ENCODE measurements at places on chromosomes 4 and X. TPM values are rescaled to one million over a fixed set of nuclear protein-coding genes. Genes with fewer than 3 reads are reported as not detected.

The MAGEC2 gene
- not detected for total RNA-seq

The SPACA5 gene
- not detected for total RNA-seq

The EMCN gene
- 36.1 TPM for total RNA-seq

The OTOP1 gene
- not detected for total RNA-seq

The CSAG2 gene
- total RNA-seq = not detected

The RNF4 gene
- 32.1 TPM for total RNA-seq

The PLP1 gene
- 72.8 TPM for total RNA-seq

The CT47B1 gene
- total RNA-seq = not detected

The CSN2 gene
- total RNA-seq = not detected

The FGG gene
- total RNA-seq = 0.44 TPM

The STOX2 gene
- 7.3 TPM for total RNA-seq

The TMSB15A gene
- total RNA-seq = 16.0 TPM

The MMAA gene
- total RNA-seq = 6.6 TPM

The RNF175 gene
- 1.2 TPM for total RNA-seq

The ATP2B3 gene
- 0.18 TPM for total RNA-seq

The AKAP4 gene
- total RNA-seq = 0.66 TPM

The HOPX gene
- total RNA-seq = 18.5 TPM

The CXorf49 gene
- total RNA-seq = not detected

The NMU gene
- 1.2 TPM for total RNA-seq

The ITIH6 gene
- total RNA-seq = 0.22 TPM

The PHOX2B gene
- not detected for total RNA-seq

The TMEM154 gene
- total RNA-seq = 0.66 TPM

The WNK3 gene
- 4.3 TPM for total RNA-seq

The USP46 gene
- 20.6 TPM for total RNA-seq

The RAB9B gene
- 20.0 TPM for total RNA-seq

The KLHL2 gene
- total RNA-seq = 7.3 TPM

The PDLIM5 gene
- 221 TPM for total RNA-seq

The MSANTD1 gene
- 0.89 TPM for total RNA-seq

The SSX4 gene
- not detected for total RNA-seq

The ARL9 gene
- 0.35 TPM for total RNA-seq

The SMARCA1 gene
- 75.3 TPM for total RNA-seq

The FABP2 gene
- total RNA-seq = not detected

The FGF2 gene
- 8.9 TPM for total RNA-seq

The PROM1 gene
- 61.3 TPM for total RNA-seq

The ZCCHC12 gene
- total RNA-seq = 0.27 TPM

The MID1 gene
- total RNA-seq = 19.3 TPM

The HSFX2 gene
- total RNA-seq = 0.75 TPM

The CWH43 gene
- total RNA-seq = not detected

The CC2D2A gene
- 20.8 TPM for total RNA-seq

The NXF2B gene
- not detected for total RNA-seq

The JADE3 gene
- total RNA-seq = 2.7 TPM

The CTAG2 gene
- not detected for total RNA-seq

The ANK2 gene
- total RNA-seq = 282 TPM

The TREX2 gene
- total RNA-seq = 0.49 TPM

The PPM1K gene
- 22.5 TPM for total RNA-seq

The DIPK2B gene
- total RNA-seq = 14.4 TPM

The ARHGAP6 gene
- 7.8 TPM for total RNA-seq

The DDX53 gene
- total RNA-seq = not detected

The XAGE2 gene
- 0.27 TPM for total RNA-seq

The SEL1L3 gene
- total RNA-seq = 15.3 TPM

Data from muscle of leg (tissue), 16 donors.